Right forelimb (tissue), 1 donor: ENCODE measurements at places on chromosomes 5 and 9.

DNA sequence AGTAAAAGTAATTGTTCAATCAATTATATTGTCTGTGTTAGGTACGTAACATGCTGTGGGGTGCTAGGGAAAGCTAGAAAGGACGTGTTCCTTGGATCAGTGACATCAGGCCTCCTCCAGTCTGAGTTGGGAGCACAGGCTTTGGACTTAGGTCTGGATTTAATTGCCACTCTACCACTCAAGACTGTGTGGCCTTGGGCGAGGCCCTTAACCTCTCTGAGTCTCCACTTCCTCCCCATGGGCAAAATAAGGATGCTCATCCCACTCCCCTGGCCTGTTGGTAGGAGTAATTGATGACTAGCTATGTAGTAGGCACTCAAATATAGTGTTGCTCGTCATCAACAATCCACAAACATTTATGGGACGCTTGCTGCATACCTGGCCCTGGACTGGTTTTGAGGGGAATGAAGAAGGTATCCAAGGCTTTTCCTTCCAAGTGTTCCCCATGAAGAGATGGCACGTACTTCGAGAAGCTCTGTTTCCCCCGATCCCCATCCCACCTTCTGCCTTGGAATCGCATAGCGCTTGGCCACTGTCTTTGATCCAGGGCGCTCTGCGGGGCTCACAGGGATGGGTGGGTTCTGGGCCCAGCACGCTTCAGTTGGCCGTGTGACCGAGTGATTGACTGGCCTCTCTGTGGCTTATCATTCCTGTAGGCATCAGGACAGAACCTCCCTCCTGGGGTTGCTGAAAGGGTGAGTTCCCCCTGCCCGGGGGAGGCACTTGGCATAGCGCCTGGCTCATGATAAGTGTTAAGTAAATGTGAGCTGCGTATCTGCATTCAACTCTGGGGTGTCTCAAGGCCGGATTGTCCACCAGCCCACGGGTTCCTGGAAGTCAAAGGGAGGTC lies 8.1 kb downstream of the FGF18 start:
- no peak for DNase-seq

DNA sequence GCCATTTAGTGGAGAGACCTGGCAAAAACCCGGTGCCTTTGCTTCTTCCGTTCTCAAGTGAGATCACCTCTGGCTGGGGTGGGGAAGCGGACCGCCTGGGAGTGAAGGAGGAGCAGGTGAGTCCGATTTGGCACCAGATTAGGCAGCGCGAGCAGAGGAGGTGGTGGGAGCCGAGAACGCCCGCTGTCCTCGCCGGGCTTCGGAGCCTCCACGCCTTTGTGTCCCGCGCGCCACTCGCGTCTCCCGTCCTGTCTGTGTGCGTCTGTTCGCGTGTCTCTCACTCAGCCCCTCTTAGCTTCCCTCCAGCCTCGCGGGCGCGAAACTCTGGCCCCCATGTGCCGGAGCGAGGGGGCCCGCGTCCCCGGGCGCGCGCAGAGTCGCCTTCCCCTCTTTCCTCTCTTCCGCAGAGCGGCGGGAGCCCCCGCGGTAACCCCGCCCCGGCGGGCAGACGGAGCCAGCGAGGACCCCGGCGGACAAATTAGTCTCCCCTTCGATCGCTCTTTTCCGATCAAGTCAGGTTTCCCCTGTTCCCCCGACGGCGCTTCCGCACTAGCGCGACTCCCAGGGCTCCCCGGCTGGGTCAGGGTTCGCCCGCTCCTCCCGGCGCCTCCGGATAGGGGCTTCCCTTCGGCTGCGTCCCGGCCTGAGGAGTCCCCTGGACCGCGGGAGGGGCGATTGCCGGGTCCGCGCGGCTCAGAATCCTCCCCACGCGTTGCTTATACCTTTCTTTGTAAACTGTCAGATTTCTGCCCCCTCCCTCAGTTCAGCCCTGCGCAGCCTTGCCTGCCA lies 7.1 kb downstream of the POU4F3 start:
- DNase-seq = no peak

- DNase-seq = no peak
These were observed 199.3 kb upstream of the PDE4D start for GRCh38 chr5:60092671-60093422.

DNA sequence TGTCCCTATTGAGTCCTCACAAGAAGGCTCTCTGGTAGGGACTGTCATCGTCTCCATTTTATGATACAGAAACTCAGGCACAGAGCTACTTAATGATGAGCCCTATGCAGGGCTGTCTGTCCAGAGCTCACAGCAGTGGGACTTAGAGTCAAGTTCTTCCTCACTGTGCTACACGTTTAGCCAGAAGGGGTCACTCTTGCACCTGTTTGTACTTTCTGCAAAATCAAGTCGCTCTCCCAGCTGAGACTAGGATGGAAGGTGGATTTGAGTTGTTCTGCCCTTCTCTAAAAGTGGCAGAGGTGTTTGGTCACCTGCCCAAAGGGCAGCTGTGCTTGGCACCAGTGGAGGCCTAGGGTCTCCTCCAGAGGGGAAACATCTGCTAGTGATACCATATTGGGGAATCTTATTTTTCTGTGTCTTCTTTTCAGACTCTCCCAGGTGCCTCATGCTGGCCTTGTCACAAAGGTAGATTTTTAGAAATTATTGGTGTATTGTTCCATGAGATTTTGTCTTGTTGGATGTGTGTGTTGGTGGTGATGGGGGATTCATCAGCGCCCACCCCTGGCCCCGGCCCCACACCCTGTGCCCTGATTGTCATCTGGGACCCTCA lies 104.2 kb downstream of the PPARGC1B start:
- DNase-seq = peak; percentile 70

DNA sequence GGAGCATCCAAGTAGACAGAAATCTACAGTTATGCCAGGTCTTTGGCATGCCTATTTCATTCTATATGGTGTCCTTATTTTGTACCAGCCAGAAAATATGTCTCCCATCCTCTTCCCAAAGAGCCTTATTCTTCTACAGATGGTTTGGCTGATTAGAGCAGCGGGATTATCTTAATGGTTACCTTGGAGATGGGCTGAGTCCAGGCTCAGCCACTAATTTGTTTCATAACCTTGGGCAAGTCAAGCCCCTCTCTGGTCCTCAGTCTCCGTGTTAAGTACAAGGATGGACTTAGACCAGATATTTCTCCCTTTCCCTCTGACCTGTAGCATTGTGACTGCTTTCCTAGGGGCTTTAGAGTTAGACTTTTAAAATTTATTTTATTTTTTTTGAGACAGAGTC lies 11.1 kb upstream of the GLE1 start:
- no peak for DNase-seq

DNA sequence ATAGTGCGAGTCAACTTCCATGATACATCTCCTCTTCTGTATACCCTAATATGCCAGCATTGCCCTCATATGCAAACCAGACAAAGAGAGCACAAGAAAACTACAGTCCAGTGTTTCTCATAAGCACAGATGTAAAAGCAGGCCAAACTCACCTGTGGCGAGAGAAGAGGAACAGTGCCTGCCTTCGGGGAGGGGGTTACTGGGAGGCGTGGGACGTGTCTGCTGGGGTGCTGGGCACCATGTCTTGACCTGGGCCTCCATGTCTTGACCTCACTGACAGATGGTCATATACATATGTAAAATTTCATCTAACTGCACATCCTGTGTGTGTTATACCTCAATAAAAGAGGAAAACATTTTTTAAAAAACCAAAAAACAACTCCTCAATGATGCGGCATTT lies 159.3 kb upstream of the PPP1R26 start:
- DNase-seq = peak; percentile 7

GRCh38 chr5:149211566-149211965 lies 60.1 kb upstream of the AFAP1L1 start:
- no peak for DNase-seq

- DNase-seq = no peak
These were observed 151.8 kb downstream of the MUSK start for GRCh38 chr9:110820381-110820780.

DNA sequence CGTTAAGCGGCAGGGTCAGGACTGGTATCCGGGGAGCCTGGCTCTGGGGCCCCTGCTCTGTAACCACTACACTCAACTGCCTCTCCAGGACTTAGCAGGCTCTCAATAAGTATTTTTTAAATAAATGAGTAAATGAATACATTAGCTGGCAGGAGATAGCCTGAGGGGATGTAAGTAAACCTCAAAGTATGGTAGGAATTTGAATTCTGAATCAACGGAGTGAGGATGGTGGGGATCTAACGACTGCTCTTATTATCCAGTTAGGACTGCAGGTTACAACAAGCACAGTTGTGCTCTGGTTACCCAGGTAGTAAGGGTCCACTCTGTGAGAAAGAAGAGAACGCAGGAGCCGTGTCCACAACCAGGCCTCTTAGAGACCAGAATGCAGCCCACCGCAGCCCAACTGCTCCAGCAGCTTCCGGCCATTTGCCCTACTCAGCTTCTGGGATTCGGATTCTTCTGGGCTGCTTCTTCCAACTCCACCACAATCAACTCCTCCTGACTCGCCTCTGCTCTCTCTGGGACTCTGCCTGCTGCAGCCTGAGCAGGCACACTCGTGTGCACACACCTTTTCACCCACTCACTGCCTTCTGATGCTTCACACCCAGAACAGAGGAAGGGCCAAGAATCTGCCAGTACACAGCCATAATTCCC lies 52.6 kb downstream of the MED27 start:
- no peak for DNase-seq

DNA sequence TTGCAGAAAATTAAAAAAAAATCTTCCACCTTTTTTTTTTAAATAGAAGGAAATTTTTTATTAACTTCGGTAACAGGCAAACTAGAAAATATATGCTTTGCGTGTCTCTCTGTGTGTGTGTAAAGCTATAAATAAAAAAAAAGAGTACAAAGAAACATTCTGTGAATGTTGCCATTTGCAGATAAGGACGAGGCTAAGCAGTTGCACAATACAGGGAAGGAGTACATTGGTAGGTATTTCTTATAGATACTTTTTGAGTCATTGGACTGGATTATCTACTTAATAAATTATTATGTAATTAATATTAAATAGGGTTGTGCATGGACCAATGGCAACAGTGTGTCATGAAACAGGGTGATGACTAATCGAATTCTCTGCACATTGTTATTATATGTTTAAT lies 102.4 kb downstream of the CAMK4 start:
- DNase-seq = no peak

DNA sequence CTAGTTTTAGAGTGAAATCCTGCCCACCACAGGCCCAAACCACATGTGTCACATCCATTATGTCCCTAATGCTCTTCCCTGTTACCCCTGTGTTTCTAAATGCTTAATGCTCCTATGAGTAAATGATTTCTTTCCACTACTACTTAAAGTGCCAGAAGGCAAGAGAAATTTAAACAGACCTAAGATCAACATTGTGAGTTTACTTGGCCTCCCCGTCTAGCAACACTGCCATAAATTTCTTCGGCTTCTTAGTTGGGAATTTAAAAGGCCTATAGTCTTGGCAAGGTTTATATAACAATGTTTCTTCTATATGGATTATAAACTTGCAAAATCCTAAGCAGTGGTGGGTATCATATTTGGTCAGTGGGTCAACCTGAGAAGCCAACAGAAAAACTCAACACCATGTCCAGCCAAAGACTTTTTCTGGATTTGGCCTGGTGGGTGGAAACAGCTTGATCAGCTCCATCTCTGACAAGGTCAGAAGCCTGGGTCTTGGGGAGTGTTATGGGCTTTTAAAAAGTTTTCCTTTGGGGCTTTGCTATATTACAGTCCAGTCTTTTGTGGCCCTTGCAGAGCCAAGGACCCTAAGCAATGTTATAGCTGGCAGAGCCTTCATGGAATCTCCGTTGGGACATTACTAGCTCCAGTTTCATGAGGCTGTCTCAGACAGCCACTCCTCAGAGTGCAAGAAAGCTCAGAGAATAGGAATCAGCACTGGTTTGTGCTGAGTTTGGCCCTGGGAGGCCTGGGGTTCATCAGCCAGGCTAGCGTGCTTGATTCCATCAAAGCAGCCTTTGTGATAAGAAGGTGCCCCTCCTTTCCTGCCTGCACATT lies 119.8 kb downstream of the PRDM6 start:
- no peak for DNase-seq

- DNase-seq = no peak
These were observed 62.8 kb downstream of the INSYN2B start for GRCh38 chr5:169917500-169917899.

GRCh38 chr9:545480-545879 lies 296.0 kb upstream of the DMRT1 start:
- no peak for DNase-seq

GRCh38 chr9:96719521-96719920 lies 58.4 kb downstream of the ZNF510 start:
- DNase-seq = no peak

GRCh38 chr5:126875303-126875785 lies 98.4 kb downstream of the LMNB1 start:
- DNase-seq = no peak

- DNase-seq = no peak
These were observed 300.7 kb downstream of the KDM4C start for GRCh38 chr9:7058473-7058872.

DNA sequence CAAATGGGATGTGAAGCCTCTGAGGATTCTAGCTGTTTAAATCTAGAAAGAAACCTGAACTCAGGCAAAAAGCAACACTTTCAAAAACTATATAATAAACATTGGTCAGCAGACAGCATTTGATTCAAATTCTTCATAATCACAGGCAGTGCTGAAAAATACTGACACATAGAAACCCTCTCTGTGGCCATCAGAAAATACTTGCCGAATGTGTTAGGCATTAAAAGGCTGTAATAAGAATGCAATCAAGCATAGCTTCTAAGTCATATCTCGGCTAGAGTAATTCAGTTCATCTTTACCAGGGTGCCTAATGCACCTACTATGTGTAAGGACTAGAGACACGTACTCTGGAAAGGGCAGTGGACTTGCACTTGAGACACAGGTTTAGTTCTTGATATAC lies 405.3 kb upstream of the SGCD start:
- no peak for DNase-seq

GRCh38 chr9:68999393-69000105 lies 14.4 kb downstream of the PRKACG start:
- peak; percentile 70 for DNase-seq

DNA sequence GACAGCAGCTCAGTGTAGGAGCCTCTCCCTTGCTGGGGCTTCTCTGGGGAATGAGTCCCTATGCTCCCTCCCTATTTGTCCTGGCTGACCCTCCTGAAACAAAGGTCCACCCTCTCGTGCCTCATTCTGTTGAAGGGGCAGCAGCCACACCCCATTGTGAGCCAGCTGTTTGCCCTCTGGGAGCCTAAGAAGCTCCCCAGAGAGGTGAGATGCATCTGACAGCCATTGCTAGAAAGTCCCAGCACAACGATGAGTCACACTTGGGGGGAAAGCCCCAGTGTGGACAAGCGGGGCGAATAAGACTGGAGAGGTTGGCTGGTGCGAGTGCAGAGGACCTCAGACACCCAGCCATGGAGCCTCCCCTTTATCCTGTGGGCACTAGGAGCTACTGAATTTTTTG lies 101.4 kb downstream of the PPARGC1B start:
- DNase-seq = no peak

- no peak for DNase-seq
These were observed 16.2 kb downstream of the PRLR start for GRCh38 chr5:35214051-35214450.

- DNase-seq = no peak
These were observed 2258.8 kb upstream of the WWC1 start for GRCh38 chr5:166032601-166033000.
